ENCODE measurements at places on chromosomes 3 and 15.

GRCh38 chr3:184277366-184277765, 1.5 kb downstream of the ECE2 start:
- no peak for DNase-seq

- no peak for DNase-seq
Measured at GRCh38 chr15:98796685-98797357, 148.5 kb downstream of the IGF1R start.

DNA sequence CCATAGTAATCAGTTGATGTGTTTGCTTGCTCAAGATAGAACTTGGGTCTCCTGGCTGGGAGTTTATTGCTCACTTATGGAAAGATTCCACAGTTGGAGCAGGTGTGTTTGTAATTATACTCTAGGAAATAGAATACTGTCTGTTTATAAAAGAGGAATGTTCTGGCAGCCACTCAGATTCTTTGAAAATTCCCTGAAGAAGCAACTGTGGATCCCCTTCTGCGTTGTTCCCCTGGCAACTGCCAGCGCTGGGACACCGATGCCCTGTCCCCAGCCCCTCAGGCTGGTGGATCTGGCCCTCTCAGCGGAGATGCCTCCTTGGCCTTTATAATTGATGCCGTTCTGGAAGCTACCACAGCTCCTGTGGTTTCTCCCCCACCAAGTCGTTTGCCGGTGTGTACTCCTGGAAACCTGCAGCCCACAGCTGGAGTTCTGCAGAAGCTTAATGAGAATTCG, 225.9 kb downstream of the ITPR1 start:
- DNase-seq = no peak

- no peak for DNase-seq
Measured at GRCh38 chr15:89402518-89402805, 67.8 kb upstream of the POLG start.

GRCh38 chr15:82952158-82953081, at the start of gene HOMER2:
Gene HOMER2 (minus strand): TSS chr15:82952720. CDS start chr15:82952535, 185 bp downstream.
- no peak for DNase-seq
